Keratinocyte (primary cell): ENCODE measurements at places on chromosomes 11 and 22.

DNA sequence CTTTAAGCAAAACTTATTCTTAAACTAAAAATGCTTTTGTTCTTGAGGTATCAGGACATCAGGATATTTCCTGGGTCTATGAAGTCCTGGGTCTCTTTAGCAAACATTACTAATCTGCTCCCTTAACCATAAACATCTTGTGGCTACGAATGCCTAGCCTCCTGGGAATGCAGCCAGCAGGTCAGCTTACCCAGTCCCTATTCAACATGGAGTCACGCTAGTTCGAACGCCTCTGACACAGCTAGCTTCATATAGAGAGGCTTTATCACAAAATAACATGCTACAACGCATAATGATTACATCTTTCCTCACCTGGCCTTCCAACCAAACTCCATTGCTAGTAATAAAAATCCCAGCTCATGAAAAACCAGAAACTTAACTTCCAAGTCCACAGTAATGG lies 17.5 kb upstream of the FIBIN start:
- DNase-seq: no peak

GRCh38 chr11:6210274-6210955 lies 5.1 kb downstream of the C11orf42 start:
- no peak for DNase-seq

DNA sequence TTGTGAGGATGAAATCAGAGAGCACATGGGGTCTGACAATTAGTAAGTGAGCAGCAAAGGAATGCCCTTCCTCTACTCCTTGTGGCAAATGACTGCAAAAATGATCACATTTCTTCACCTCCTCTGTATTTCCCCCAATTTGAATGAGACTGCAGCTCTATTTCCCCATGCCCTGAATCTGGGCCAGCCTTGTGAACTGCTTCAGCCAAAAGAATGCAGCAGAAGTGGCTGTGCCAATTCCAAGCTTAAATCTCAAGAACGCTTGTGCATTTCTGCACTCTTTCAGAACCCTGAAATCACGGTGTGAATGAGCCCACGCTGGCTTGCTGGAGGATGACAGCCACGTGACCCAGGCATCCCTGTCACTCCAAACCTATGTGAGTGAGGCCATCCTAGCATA lies 9.9 kb downstream of the SLC43A3 start:
- DNase-seq: no peak

GRCh38 chr11:114251815-114252337 lies 44.3 kb upstream of the NNMT start:
- DNase-seq: no peak

DNA sequence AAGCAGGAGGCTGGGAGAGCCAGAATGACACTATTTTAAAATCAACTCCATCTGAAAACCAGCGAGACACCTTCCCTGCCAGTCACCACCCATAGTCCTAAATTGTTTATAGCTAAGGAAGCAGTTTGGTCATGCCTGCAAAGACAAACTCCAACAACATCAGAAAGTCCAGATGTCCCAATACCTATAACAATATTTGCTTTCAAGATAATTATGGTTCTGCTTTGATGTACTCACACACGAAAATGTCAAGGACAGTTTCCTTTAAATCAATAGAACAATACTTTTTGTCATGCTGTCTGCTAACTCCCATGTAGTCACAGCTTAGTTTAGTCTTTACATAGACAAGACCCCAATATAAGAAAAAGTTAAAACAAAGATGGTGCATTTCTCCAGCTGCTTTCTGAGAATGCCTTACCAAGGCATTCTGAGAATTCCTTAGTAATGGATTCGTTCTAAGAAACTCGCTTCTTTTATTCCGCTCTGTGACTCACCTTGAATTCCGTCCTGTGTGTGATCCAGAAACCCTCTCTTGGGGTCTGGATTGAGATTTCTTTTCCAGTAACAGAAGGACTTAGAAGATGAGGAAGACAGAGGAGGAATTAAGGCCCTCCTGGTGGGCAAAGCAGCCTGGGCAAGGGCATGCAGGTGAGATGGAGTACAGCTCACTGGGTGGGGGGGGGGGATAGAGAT lies 9.6 kb upstream of the SCGB2A2 start:
- no peak for DNase-seq

GRCh38 chr11:125256541-125257189 lies 92.1 kb downstream of the PKNOX2 start:
- no peak for DNase-seq

GRCh38 chr11:70828593-70829082 lies 423.7 kb downstream of the SHANK2 start:
- no peak for DNase-seq

DNA sequence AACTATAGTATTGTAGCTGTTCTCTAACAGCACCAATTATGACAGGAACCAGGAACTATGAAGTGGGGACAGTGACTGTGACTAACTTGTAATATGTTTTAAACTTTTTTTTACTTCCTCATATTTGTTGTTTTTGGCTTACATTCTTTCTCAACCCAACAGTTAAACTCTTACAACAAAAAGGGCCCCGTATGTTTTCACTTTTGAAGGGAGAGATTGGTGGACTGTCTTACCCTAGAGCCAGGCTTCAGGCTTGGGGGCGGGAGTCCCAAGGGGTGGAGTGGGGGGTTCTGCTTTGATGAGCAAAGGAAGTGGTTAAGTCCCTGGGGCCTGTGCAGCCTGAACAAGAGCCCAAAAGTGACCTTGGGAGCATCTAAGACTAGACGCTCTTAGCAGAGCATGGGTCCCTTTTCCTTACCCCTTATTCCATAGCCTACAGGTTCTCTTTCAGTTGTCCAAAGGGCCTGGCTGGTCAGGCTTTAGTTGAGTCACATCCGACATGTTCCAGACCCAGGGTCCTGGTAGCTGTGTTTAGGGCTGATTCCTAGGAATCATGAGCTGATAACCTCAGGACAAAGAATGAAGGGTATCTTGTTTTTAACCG lies 38.8 kb downstream of the STIM1 start:
- no peak for DNase-seq
